Right ventricle myocardium superior (tissue), 1 donor: ENCODE measurements at places on chromosomes 3 and 15. TPM values are rescaled to one million over a fixed set of nuclear protein-coding genes. Genes with fewer than 3 reads are reported as not detected.

VWA5B2 gene
- total RNA-seq, result not detected

SERF2 gene
- total RNA-seq, result 1,060 TPM

GRCh38 chr15:47924381-47924780, 196.4 kb upstream of the SLC24A5 start:
- DNase-seq, result no peak

GLT8D1 gene
- total RNA-seq, result 29.7 TPM

DNA sequence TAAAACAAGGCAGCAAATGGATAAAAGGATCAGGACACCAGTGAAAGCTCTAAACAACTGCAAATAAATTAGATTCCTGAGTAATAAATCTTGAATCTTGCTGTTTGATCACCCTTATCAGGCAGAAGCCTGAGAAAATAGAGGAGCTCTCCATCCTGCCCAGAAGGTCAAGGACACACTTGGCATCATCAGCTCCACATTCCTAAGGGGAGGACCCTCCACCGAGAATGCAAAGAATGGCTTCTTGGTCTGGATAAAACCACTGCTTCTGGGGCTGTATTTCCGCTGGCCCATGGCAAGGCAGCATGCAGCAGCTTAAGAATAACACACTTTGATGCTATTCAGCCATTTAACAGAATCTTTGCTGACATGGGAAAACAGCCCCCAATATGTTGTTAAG, 108.9 kb upstream of the TSC22D2 start:
- no peak for DNase-seq

DNA sequence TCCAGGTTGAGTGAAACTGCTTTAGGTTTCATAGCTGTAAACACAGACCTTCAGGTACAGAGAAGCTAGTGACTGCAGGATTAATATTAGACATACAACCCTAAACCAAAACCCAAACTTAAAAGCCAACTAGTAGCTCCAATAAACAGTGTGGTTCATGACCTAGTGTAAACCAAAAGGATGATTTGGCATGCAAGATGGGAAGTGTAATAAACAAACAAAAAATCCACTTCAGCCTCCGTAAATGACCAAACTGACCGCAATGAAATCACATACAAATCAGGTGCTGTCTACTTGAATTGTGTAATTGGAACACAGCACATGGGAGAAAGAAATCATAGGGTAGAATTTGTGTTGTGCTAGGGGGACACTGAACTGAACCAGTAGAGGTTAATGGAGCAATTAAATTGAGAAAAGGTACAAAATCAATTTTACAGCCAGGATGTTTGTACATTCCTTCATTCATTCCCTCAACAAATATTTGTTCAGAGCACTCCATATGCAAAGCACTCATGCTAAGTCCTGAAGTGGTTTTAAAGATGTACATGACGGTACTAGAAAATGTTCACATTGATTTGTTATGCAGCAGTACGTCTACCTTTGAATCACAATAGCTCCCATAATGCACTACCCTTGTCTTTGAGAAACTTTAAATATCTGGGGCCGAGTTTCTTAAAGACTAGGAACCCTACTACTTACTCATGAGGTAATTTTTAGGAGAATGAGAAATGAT, 21.4 kb upstream of the CHST2 start:
- no peak for DNase-seq

DNA sequence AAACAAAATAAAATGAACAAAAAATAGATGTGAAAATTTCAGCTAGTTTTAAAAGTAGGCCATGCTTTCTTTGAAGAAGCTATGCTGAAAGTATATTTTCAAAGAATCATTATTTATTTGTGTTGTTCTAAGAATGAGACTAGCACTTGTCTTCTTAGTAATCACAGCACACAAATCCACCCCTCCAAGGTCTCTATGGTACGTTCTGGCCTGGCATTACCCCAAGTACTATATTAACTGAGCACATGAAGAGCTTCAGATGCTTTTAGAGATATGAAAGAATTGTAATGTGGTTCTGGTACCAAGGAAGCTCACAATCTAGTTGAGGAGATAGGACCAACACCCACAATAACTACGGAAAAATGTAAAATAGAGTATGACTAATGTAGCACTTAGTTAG, 416.5 kb downstream of the PLCL2 start:
- DNase-seq, result no peak

GRCh38 chr3:124883766-124884473, 3.2 kb downstream of the ITGB5 start:
- no peak for DNase-seq

CCDC14 gene
- total RNA-seq, result 6.8 TPM

GRCh38 chr3:49712631-49713317, 6.7 kb downstream of the AMIGO3 start:
- peak; percentile 31 for DNase-seq

DNA sequence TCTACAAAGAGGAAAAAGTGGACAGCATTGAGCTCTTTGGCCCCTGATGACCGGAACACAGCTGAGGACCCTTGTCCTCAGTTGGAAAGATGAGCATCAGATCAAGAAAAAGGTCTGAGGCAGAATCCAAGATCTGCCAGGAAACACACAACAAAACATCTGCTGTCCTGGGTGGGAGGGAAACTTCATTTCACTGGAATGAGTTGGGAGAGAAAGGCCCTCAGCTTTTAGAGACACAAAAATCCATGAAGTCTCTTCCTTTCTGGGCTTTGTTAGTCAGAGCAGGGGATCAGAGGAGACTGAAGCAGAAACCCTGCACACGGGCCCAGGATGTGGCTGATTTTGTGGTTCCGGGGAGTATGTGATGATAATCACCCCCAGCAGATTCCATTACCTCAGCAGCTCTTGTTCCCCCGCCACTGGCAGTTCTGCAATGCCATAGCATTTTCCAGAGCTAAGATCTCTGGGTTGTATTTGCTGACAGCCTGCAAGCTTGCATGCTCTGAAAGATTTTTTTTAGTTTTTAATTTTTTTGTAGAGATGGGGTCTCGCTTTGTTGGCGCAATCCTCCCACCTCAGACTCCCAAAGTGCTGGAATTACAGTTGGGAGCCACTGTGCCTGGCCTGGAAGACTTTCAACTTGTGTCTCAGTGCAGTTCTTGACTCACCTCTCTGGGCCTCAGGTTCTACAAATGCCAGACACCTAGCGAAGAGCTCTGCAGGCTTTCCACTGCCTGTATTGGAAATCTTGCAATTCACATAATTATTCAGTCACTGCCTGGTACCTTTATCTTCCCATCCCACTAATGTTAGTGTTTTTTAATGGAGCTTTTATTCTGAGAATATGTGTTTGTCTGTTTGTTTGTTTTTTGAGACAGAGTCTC, 5.8 kb upstream of the TATDN2 start:
- DNase-seq, result no peak

GRCh38 chr15:64599716-64600115, 139.3 kb downstream of the ZNF609 start:
- no peak for DNase-seq

DNA sequence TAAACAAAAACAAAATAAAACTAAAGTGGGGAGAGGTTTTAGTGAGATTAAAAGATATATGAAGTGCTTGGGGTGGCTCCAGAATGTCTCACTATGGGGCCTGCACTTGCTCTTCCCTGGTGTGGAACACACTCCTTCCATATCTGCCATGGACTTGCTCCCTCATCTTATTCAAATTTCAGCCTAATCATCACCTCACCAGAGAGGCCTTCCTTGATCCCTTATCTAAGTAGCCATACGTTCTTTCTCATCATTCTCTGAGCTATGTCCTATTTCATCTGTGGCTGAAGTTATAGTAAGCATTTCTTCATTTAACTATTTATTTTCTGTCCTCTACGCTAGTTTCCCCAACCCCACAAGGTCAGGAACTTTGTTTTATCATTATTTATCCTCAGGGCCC, 511.7 kb downstream of the NTRK3 start:
- DNase-seq, result no peak

GOLGA8T gene
- total RNA-seq, result not detected

DNA sequence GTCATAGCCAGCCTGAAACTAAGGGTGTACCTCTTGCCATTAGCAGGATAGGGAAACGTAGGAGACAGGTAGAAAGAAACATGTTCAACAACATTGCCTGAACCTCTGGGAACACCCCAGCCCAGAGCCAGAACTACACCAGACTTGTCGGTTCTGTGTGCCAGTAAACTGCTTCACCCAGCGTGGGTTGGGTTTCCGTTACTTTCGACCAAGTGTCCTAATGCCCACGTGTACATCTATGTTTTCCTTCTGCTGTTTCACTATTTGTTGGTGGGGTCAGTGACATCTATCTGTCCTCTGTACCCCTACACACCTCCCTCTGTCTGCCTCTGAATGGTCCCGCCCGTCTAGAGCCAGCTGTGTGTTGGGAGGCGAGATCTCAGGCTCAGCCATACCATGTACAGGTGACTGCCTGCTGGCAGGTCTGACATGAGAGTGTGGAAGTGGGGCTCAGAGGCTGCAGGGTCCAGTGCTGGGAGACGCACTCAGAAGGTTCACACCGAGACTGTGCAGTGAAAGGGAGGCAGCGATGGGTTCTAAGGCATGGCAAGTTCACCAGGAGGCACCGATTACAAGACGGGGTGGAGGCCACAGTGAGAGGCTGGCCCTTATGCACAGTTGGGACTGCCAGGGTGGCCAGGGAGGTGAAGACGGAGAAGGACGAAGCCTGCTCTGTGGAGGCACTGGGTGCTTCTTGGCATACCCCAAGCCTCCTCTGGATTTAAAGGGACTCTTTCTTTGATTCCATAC, 36.4 kb downstream of the SSUH2 start:
- DNase-seq, result no peak

MEIS2 gene
- total RNA-seq, result 43.9 TPM

MESP2 gene
- total RNA-seq, result 0.13 TPM

DNA sequence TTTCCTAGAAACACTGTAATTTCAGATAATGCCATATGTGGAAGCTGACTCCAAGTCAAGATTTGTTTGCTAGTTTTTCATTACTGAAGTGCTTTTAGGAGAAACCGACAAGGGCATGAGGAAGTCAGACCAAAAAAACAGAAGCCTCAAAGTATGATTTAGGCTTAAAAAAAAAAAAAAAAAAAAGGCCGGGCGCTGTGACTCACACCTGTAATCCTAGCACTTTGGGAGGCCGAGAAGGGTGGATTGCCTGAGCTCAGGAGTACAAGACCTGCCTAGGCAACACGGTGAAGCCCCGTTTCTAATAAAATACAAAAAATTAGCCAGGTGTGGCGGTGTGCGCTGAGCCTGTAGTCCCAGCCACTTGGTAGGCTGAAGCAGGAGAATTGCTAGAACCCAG, 11.6 kb downstream of the RPL15 start:
- no peak for DNase-seq

GRCh38 chr3:192128922-192129321, 598.4 kb downstream of the FGF12 start:
- DNase-seq, result no peak

DNA sequence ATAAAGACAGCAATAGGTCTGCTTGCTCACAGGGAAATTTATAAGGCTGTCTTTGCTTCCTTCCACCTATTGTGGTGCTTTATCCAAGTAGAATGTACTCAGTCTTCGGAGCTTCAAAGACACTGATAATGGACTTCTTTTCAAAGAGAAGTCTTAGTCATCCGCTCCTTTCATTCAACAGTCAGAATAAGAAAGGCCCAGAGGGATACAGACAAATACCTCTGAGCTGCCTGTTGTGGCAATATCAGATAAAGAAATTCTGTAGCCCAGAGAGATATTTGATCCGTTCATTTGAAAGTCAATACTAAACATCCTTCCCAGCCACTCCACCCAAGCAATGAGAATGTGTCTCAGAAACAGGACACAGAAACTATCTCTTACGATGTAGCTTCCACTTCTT, 110.0 kb downstream of the FHIT start:
- no peak for DNase-seq

- DNase-seq, result no peak
Measured at GRCh38 chr15:79977431-79978054, 6.5 kb upstream of the BCL2A1 start.

- peak; percentile 82 for DNase-seq
Measured at GRCh38 chr15:100902436-100903167, 16.6 kb upstream of the LRRK1 start.

DNA sequence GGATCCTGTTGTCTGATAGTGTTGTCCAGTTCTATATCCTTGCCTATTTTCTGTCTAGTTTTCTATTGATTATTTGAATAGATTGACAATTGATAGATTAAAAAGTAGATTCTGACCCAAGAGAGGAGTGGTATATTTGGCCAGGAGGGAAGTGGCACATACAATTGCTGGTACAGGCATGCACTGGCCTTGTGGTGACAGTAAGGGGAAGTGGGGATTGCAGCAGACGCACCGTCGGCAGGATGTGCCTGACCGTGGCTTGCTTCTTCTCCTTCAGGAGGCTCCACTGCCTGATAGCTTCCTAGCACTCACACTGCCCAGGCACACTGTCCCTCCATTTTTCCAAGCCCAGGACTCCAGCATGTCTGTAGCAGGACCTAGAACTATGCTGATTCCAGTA, 10.5 kb downstream of the GABRG3 start:
- no peak for DNase-seq

- no peak for DNase-seq
Measured at GRCh38 chr15:75416584-75416983, 34.9 kb downstream of the SIN3A start.

- DNase-seq, result no peak
Measured at GRCh38 chr3:181909241-181909640, 197.5 kb downstream of the SOX2 start.

GRCh38 chr3:123687286-123687685, 102.4 kb upstream of the HACD2 start:
- DNase-seq, result no peak

IL17RB gene
- total RNA-seq, result 1.9 TPM

GRCh38 chr3:188390343-188390718, 236.4 kb downstream of the LPP start:
- peak; percentile 64 for DNase-seq

DNA sequence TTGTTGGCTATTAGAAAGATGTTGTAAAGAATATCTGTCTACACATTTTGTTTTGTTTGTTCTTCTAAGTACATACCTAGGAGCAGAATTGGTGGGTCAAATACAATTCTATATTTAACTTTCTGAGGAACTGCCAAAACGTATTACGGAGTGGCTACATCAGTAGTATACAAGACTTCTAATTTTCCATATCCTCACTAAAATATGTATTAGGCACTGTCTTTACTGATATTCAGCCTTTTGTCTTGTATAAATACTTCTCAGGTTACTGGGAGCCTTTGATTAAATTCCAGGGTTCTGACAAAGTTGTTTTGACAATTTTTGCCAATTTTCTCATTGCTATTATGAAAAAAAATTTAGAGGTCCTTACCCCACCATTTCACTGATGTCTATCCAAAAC, 146.7 kb downstream of the NR2E3 start:
- no peak for DNase-seq

DNA sequence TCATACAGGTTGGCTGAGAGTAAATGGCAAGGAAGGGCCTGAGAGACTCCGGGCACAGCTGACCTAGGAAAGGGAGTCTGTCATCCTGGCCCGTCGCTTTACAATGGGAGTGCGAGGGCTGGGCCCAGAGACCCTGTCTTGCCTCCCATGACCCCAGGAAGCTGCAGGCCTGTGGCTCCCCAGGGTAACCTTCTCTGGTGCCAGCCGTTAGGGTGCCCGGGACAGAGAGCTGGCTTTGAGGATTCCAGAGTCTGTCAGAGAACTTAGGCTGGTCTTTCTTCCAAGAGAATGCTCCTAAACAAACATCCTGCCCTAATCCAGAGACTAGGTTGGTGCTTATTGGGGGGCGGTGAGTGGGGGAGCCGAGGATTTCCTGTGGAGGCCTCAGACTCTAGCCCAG, 18.5 kb downstream of the ZNF710 start:
- no peak for DNase-seq

- no peak for DNase-seq
Measured at GRCh38 chr3:130414457-130414856, 69.0 kb downstream of the COL6A5 start.

MITF gene
- 65.5 TPM for total RNA-seq
